ENCODE measurements at places on chromosomes 12 and 14.

DNA sequence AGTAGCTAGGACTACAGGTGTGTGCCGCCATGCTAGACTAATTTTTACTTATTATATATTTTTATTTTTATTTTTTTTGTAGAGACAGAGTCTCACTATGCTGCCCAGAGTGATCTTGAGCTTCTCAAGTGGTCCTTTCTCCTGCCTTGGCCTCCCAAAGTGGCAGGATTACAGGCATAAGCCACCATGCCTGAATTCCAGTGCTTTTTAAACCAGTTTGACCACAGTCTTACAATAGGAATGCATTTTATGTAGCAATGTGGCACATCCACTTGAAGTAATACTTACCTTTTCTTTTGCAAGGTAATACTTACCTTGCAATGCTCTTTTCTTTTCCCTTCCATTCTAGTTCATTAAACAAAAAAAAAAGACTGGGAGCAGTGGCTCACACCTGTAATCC is 38.0 kb upstream of the CPM start:
- DNase-seq, result no peak

DNA sequence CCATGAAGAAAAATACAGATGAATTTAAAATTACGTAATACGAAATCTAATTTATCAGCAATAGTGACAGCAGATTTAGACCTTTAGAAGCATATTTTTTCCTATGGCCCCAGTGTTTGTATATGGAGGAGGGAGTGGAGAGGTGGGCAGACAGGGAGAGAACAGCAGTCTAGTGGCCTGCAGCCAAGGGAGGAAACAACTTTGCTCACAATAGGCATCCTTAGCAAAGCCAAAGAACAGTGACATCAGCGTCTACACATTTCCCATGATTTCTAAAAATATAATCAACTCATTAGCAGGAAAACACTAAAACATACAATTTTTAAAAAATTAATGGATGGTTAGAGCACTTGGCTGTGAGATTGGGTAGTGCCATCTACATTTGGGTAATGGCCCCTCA is 622.6 kb upstream of the ATP2B1 start:
- no peak for DNase-seq

DNA sequence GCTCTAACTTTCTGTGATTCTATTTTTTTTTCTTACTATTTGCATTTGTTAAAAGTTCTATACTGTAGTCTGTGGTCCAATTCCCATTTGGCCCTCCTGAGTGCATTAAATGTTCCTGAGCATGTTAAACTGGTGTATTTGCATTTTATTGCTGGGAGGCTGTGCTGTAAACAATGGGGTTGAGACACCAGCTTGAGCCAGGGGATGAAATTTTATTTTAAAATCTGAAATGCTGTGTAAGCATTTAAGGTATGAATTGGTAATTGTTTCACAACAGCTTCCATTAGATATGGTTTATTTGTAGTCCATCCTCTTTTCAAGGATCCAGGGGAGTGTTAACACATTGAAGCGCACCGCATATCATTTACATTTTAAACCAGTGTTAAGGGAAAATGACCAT is 89.9 kb upstream of the RFX4 start:
- DNase-seq, result no peak

DNA sequence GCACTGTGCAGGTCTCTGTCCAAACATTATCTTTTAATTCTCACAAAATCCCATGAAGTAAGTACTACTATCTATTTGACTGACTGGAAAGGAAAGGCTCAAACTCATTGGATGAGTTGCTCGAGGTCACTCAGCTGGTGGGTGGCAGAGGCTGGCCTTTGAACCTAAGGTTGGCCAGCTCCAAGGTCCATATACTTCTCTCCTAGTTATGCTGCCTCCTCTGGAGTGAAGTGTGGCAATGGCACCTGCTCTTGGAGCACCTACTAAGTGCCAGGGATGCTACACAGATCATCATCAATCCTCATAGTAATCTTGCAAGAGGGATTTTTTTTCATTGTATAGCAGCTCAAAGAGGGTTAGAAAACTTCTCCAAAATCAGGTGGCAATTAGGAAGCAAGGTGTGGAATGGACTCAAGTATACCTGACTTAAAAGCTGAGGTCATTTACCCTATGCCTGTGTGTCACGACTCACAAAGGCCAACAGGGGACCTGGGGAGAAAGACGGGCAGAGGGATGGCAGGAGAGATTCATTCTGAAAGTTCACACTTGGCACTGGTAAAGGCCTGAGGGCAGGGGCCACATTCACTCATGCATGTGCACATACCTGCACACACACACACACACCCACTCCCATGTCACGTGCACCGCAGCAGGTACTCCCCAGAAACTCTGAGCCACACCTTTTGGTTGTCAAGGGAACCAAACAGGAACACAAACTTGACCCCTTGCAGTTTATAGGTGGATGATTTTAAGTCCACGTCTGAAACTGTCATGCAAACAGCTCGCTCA is 146.4 kb downstream of the FOXN3 start:
- DNase-seq, result no peak

DNA sequence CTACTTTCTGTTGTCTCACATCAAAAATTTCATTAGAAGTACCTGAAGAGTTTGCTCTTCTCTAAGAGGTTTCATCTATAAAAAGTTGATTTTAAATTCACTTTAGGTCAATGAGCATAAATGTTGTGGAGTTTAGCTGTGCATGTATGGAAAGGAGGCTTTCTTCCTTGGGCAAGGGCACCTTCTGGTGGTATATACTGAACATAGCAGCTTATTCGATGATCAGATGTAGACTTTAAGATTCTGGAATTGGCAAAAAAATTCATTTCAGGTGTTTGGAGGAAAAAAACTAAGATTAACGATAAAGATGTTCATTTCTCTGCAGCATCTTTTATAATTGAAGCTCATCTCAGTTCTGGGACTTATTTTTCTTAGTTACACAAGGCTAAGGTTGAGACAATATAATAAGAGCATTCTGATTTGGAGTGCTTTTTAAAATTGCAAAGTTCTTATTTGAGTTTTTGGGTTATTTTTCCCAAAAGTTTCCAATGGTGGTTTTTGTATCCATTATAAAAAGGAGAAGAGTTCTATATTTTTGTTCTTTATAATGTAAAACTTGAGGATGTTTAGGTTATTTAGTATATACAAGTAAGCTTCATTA is 46.8 kb downstream of the TMEM117 start:
- no peak for DNase-seq

DNA sequence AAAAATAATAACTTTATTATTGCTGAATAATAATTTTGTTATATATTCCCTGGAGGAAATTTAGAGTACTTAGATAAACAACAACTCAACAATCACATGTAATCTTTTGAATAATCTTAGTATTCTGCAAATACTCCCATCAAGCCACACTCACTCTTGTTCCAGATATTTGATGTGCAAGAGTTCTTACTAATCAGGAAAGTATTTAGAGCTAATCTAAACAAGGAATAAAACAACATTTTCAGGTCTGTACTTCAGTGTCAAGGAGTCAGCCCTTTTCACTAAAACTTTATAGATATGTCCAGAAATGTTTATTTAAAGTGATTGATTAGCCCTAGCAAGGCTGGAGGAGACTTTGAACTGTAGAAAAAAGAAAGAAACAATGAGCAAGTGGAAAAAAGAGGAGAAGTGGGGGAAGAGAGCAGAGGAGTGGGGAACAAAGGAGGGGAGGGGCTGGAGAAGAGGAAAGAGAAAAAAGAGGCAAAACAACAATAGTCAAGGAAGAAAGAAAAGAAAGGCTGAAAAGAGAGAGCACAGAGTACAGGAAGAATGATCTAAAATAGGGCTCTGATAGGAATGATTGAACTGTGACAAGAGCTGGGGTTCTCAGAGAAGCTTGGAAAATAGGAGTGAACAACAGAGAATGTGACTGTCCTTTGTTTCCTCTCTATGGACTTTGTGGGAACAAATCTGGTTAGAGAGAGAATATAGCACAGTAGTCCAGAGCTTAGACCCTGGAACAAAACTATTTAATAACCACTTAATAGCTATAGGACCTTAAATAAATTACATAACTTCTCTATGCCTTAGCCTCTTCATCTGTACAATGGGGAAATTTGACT is 238.7 kb downstream of the AKAP6 start:
- DNase-seq, result no peak

DNA sequence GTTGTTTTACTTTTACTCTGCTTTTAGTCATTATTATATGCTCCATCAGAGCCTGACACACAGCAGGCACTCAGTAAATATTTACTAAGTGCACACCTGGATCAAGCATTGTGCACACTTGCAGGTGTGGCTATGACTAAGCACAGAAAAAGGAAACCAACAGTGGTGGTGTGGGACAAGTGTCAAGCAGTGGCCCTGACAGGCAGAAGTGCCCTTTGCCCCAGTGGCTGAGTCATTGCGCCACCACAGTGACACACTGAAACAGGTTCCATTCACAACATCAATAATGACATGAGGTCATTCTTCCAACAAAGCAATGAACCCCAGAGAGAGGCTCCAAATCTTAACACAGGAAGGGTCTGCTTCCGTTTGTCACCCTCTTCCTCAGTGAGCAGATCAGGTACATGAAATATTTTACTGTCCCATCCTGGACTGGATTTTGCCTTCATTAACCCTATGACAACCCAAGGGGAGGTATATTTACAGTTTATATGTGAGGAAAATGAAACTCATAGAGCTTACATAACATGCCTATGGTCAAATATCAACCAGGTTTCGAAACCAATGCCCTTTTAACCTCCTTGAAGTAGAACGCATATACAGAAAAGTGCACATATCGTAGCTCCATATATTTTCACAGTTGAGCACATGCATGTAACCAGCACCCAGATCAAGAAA is 82.6 kb upstream of the GTF2A1 start:
- no peak for DNase-seq

DNA sequence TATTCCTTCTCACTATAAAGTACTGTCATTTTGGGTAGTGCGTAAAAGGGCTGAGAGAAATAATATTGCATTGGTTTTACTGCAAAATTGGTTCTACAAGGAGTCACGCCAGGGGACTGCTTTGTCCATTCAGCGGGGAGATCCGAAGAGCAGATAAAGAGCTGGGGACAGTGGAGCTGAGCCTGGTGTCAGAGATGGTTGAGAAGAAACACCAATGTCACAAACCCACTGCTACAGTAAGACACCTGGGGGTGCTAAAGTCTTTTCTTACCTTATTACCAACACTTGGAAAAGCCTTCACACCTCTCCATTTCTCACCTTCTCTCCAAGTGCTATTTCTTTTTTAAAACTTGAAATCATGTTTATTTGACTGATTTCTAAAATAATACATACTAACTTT is 14.1 kb downstream of the IL31 start:
- DNase-seq, result no peak

- DNase-seq, result no peak
Measured at GRCh38 chr12:106769546-106769945, 4.9 kb upstream of the RIC8B start.

GRCh38 chr12:89943463-89943862 is 234.8 kb upstream of the ATP2B1 start:
- no peak for DNase-seq

DNA sequence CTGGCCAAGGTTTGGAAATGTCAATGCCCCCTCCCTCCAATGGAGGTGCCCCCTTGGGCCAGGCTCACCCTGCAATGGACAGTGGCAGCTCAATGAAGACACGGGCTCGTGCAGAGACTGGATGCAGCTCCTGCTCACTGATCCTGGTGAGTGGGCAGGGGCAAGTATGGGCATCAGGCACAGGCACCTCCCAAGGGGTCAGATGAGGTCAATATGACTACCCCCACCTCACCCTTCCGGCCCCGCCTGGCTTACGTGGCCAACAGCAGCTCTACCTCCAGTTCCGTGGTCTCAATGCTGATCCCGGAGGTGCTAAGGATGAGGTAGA is 13.6 kb downstream of the ITGA7 start:
- no peak for DNase-seq

DNA sequence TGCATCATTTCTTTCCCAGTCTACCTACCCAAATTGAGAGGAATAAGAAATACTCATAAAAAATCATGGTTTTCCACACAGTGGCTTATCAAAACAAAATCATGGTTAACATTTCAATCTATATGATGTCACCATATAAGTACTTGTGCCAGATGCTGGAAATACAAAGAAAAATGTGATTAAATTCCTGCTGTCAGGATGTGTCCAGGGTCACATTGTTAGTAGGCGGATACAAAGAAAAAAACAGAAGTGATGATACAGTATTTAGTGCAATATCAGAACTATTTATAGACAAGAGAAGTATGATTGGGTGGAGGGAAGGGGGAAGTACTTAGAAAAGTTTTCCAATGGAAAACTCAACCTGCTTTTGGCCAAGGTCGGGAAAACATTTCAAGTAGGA is 47.0 kb upstream of the OR6J1 start:
- DNase-seq, result no peak

DNA sequence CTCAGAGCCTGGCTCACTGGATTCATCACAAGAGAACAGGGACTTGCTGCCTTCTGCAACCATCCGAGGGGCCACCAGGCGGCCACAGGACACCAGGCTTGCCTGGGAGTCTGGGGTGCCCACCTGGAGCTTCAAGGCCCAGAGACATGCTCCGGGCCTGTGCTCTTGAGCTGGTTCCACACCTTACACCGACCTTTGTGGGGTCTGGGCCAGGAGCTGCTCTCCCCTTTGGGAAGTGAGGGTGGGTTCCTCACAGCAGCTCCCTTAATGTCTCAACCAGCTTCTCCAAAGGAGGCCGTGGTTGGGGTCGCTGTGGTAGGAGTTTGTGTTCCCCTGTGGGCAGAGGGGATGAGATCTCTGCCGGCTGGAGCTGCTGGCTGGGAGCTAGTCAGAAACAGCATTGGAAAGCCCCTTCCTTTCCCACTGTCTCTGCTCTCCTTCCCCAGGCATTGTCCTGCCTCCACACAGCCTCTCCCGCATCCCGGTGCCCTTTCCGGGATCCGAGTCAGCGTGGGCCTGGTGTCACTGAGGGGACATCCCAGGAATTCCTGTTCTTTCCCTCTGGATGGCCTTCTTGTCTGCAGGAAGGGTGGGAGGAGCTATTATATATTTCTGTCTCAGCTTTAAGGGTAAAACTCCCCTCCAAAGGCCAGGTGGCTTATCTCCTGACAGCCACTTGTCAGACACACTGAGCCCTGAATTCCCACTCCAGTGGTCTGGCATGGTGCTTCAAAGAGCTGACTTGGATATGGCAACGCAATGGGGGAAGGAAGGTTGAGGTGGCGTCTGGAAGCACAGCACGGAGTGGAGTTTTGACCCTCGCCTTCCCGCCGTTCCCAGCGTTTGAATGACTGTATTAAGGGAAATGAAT is 5.1 kb upstream of the PAPLN start:
- DNase-seq, result no peak

GRCh38 chr12:27548301-27549199 is 24.5 kb downstream of the PPFIBP1 start:
- no peak for DNase-seq

DNA sequence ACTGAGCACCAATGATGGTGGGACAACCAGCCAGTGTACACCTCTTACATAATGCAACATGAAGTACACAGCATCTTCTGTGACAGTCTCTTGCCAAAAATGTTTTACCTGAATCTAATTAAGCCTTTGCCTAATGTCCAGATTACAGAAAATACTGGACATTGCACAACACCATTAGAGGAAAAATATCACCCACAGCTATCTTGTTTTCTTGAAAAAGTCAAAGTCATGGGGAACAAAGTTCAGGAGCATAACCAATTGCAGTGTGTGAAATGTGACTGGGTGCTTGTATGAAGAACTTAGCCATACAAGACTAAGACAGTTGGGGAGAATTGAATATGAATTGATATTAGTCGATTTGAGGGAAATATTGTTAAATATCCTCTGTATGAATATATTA is 12.1 kb upstream of the ANO6 start:
- DNase-seq, result no peak

- DNase-seq, result no peak
Measured at GRCh38 chr12:114735680-114736374, 51.9 kb upstream of the TBX3 start.

- DNase-seq, result no peak
Measured at GRCh38 chr12:70154087-70154638, 89.1 kb upstream of the CNOT2 start.

Measured in stimulated activated CD8-positive, alpha-beta memory T cell treated with anti-CD3 and anti-CD28 coated beads, Interleukin-7, amount 100 ng/mL, for 4 hours (primary cell).